ENCODE measurements at places on chromosomes 4 and X.

GRCh38 chrX:14073071-14073470, 43.4 kb upstream of the GEMIN8 start:
- no peak for DNase-seq

DNA sequence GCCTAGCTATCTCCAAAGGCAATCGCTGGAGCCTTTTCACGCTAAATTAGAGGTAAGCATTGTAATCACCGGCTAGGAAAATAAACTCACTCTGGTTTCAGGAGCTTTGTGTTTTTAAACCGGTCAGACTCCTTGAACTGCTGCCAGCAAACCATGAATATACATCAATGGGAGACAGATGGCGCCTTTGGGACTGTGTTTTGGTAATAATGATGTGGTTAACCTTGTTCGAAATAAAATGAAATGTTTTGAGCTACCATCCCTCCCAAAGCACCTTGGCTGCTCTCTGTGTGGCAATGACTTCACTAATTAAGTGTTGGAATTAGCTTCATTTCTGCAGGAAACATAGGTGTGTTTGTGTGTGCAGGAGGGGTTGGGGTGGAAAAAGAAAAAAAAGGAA, 65.3 kb downstream of the CLNK start:
- no peak for DNase-seq

DNA sequence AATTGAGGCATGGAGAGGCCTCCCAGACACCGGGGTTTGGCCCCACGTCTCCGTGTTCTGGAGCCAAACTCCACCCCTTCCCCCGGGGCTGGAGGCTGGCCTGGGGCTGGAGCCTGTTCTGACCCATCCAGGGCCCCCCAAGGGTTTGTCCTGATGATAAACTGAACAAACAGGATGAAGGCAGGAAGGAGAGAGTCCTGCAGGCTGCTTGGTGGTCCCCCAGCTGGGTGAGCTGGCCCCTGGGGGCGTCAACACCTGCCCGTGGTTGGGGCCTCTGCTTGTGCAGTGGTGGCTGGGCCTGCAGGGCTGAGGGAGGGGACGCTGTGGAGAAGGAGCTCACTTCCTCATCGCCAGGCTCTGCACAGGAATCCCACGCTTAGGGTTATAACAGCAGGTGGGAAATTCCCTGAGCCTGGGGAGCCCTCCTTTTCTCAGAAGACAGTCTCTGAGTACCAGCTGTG, 2.3 kb downstream of the SH3TC1 start:
- no peak for DNase-seq

DNA sequence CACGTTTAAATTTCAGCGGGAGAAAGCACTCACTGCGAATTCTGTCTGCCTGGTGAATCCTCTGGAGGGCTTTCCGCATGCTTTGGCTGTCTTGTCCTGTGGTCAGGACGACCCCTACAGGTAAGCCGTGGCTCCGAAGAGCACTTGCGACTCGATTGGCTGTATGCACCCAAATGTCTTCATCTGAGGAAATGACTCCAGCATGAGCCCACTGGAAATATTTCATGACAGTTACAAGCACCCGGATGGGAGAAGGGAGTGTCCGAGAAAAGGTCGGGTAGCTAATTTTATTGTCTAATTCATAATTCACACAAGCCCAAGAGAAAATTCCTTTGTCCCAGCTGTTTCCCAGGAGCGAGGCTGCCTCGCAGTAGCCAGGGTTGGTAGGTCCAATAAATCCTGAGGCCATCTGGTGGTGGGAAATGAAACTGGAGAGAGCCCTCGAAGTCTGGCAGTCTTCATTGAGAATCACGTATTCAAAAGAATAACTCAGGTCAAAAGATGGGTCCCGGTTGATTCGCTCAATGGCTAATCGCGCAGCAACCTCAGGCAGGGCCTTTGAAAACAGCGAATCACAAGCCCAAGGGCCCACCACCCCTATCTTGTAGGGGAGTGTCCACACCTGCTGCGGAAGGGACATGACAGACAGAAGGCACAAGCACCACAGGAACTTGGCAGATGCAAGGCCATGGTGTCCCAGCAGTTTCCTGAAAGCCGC, 6.6 kb downstream of the GUCY2F start:
- peak; percentile 2 for DNase-seq

DNA sequence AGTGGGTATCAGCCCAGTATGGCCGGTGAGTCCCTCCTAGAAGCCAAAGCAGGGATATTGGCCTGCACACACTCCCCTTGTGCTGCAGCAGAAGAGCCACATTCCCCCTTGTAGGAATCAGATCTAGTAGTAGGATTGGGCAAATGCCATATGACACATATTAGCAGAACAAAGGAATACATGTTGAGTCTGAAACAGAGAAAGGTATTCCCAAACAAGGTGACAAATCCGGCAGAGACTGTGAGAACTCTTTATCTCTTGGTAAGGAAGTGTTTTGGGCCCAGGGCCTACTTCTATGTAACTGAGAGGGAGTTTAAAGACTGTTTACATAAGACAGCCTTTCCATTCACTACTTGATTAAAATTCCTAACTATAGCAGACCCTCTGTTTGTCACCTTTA, 1382.0 kb downstream of the FAM133A start:
- DNase-seq = no peak

DNA sequence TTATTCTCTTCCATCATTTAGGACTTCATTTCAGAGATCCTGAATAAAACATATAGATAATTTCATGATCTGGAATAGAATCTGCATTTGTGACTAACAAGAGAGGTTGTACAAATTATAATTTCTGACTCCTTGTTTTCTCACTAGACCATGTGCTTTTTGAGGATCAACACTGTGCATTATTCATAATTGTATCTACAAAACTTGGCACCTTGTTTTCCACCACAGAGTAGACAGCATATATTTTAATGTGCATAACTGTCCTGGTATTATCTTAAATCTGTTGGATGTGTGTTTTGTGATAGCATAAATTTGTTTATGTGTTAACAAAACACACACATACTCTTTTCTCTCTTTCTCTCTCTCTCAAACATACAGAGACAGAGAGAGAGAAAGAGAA, 514.9 kb upstream of the GALNT7 start:
- no peak for DNase-seq
